ENCODE measurements at places on chromosomes 2 and 18.
A peak's percentile ranks its signal among the peaks of the same experiment; 100 is the strongest.

GRCh38 chr2:8578335-8579244 lies 103.3 kb upstream of the ID2 start:
- no peak overlapping the region for H3K4me3 ChIP-seq
- H3K4me1 ChIP-seq: peaks cover 50% of the 10 kb centered on the region
- H3K36me3 ChIP-seq: no peaks in the 10 kb centered on the region
- no peak for DNase-seq
- H3K27me3 ChIP-seq: peaks cover 4% of the 10 kb centered on the region

DNA sequence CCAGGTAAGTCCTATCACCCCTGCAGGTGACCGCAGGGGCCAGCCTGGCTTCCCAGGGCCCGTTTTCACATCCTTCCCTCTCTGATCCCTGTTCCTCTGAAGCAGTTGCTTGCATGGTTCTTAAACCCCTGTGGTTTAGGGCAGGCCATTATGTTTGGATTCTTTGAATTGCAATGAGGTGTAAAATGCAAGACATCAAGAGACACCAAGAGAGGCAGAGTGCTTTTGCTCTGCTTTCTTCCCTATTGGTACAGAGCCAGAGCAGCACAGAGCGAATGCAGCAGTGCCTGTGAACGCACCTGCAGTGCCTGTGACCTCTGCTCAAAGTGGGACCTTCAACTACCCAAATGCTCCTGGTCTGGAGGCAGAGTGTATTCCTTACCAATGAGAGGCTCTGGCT lies 7.6 kb downstream of the RFX8 start:
- no peak for DNase-seq
- no peak overlapping the region for H3K27ac ChIP-seq
- peaks cover 24% of the 10 kb centered on the region for H3K36me3 ChIP-seq
- H3K27me3 ChIP-seq: no peaks in the 10 kb centered on the region
- peaks cover 19% of the 10 kb centered on the region for H3K4me1 ChIP-seq
- no peak overlapping the region for H3K4me3 ChIP-seq

- H3K4me1 ChIP-seq: peaks cover 4% of the 10 kb centered on the region
- no peak for DNase-seq
- no peak overlapping the region for H3K27ac ChIP-seq
- peaks cover 32% of the 10 kb centered on the region for H3K27me3 ChIP-seq
- H3K4me3 ChIP-seq: no peak overlapping the region
- H3K36me3 ChIP-seq: no peaks in the 10 kb centered on the region
These were observed 83.0 kb upstream of the HS6ST1 start for GRCh38 chr2:128401680-128402079.

DNA sequence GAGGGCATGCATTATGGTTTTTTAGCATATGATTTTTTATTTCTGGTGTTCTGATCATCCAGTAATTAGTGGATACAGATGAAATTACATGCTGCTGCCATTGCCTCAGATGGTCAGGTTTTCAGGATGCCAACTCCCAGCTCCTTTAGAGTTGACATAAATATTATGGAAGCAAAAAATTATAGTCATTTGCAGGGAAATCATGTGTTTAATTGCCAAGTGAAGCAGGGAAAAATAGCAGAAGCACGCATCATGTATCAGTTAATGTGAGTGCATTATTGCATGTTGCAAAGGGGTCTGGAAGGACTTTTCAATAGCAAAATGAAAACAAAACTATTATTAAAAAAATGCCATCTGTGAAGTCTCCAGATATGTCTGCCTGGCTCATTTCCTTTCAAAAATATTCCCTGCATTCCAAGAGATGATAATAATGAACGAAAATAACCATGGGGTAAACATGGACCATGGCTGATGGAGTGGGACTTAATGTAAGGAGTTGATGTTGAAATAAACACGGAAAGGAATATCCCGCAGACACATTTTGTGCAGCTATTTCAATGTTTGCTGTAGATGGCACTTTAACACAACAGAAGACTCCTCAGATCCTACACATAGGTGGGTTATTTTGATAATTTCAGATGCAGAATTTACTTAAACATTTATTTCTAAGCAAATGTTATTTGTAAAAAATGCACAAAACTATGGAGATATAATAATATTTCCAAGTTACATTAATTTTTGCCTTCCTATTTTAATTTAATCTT lies 87.7 kb upstream of the DYNAP start:
- DNase-seq: no peak
- no peaks in the 10 kb centered on the region for H3K27me3 ChIP-seq
- no peaks in the 10 kb centered on the region for H3K4me1 ChIP-seq
- H3K27ac ChIP-seq: no peak overlapping the region

DNA sequence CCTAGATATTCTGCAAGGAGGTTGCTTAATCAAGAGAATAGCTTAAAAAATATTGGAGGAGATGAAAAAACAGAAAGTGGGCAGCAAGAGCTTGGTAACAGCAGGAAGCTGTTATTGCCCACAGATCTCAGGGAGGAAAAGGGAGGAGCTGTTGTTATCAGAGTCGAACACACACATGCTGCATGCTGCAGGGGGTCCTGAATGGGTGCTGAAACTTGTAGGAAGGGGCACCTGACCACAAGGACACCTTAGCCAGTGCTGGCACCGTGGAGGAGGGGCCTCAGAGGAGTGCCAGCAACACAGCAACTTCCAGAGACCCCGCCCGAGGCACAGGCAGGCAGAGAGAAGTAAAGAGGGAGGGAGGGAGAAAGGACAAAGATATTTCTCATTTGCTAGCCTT lies 332.9 kb downstream of the SOCS6 start:
- H3K27ac ChIP-seq: peak overlapping the region; percentile 50
- peak overlapping the region; percentile 65 for H3K4me3 ChIP-seq
- H3K36me3 ChIP-seq: no peaks in the 10 kb centered on the region
- H3K4me1 ChIP-seq: peaks cover 26% of the 10 kb centered on the region
- H3K27me3 ChIP-seq: no peaks in the 10 kb centered on the region
